Posterior vena cava (tissue), 2 donors: ENCODE measurements at places on chromosomes 2 and 18.

DNA sequence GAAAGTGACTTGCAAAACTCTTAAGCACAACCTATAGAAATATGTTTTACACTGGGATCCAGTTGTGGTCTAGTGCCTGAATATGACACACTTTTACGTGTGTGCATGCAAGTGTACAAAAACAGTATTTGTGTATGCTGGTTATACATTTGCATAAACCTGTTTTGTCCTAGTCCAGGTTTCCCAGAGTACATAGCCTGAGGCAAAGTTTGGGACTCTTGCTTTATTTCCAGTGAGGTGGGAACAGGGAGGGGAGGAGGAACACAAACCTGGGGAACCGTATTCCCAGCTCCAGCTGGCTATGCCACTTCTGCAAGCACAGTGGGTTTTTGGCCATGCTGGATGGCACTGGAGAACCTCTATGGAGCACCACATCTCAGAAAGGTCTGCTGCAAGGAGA lies 481.1 kb upstream of the HS6ST1 start:
- no peak for DNase-seq

DNA sequence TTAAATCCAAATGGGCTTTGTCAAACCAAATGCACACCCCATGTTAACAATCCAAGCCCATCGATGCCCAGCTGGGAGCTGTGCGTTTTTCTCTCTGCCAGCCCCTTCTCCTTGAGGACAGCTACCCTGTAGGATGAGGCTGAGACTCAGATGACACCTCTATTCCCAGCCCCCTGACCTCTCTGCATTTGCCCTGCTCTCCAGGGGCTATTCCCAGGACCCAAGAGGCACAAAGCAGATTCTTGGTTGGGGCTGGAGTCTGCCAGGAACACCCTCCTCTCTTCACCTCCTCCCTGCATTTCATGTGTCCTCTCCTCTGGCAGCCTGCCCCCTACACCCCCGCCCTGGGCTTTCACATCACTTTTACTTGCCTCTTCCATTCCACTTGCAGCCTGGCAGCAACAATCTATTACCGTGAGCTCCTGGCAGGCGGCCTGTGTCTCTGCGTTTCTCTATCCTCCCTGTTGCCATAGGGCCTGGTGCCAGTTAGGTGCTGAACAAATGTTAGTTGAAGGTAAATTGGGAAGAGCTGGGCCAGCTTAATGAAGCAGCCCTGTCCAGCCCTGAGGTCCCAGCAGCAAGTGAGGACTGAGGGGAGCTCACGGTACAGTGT lies 51.8 kb downstream of the ADD2 start:
- DNase-seq: no peak

- no peak for DNase-seq
These were observed 76.3 kb upstream of the SEC11C start for GRCh38 chr18:59063300-59063906.

GRCh38 chr2:112646102-112646719 lies 472 bp downstream of the SLC20A1 start:
- DNase-seq: peak; percentile 82

GRCh38 chr18:21444465-21445212 lies 155.9 kb downstream of the ESCO1 start:
- DNase-seq: no peak

DNA sequence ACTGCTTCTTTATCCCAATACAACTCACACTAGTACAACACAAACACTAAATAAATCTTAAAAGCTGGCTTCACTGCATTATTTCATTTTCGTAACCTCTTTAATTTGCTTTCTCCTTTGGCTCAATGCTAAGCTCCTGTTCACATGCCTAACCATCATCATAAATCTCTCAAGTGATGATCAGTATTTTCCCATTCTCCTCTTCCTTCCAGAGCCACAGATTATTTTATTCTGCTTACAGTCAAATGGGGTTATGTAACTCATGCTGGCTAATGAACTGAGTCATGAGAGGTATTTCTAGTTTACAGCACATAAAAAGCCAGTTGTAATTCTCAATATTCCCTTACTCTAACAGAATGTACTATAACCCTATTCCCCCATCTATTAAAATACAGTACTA lies 350.4 kb upstream of the ZC3H15 start:
- no peak for DNase-seq

GRCh38 chr2:60857056-60857455 lies 24.3 kb upstream of the REL start:
- no peak for DNase-seq

DNA sequence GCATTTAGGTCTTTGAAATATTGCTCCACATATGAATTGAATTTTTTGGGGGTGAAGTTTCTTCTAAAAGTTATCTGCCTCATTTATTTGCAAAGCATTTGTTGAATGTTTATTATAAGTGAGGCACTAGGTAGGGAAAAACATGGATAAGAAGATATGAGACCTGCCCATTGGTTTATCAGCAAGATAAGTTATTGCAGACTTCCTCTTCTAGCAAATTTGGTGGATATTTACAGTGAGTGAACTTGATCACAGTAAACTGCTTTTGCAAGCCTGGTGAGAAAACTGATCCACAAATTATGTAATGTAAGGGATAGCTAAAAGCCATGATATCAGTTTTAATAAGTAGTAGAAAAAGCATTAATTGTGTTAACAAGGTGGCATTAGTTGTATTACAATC lies 364.8 kb downstream of the SOCS6 start:
- DNase-seq: no peak

- DNase-seq: no peak
These were observed 736.0 kb upstream of the CELF4 start for GRCh38 chr18:38301621-38302020.

DNA sequence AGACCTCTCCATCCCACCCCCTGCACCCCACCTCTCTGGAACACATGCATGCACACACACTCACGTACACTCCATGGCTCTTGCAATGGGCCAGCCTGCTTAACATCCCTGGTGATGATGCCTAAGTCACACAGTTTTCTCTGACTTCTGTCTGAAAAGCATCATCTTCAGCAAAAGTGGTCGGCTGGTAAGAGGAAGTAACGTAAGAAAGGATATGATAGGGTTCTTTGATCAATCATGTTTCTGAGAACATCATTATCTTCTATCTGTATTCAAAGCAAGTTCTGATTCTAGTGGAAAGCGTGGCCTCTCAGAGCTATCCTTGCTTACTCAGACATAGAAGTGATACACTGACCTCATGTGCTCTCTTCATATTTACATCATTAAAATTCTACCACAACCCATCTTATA lies 11.4 kb upstream of the NDUFV2 start:
- no peak for DNase-seq

DNA sequence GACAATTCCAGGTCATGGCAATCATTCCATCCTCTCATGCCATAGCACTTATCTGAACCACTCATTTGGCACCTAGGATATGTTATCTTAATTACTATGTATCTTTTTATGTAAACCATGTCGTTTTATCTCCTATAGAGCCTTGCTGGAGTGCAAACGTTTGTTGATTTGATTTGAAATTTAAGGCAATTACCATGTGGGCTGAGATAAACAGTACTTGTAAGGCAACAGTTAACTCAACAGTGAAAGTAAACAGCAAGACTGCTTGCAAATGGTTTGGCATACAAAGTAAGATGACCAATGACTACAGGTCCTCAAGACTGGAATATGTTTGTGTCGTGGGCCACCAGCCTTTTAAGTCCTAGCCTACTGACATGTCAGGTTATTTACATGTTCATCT lies 133.7 kb upstream of the ZFP36L2 start:
- DNase-seq: no peak

- no peak for DNase-seq
These were observed 3.1 kb upstream of the FAM171B start for GRCh38 chr2:186690786-186691185.

GRCh38 chr2:66569321-66569851 lies 134.5 kb downstream of the MEIS1 start:
- DNase-seq: no peak

GRCh38 chr2:234989183-234989701 lies 37.4 kb downstream of the SH3BP4 start:
- DNase-seq: peak; percentile 95

GRCh38 chr2:39124746-39125057 lies 3.9 kb upstream of the SOS1 start:
- DNase-seq: no peak

- no peak for DNase-seq
These were observed 1207.8 kb upstream of the FAM98A start for GRCh38 chr2:34806891-34807290.

GRCh38 chr2:83970217-83970929 lies 488.7 kb downstream of the SUCLG1 start:
- no peak for DNase-seq

- DNase-seq: no peak
These were observed 636.9 kb downstream of the PLCL1 start for GRCh38 chr2:198441246-198441645.

- no peak for DNase-seq
These were observed 62.7 kb upstream of the GALNT5 start for GRCh38 chr2:157194844-157195243.

- DNase-seq: peak; percentile 68
These were observed 69.5 kb upstream of the HDAC4 start for GRCh38 chr2:239470151-239470900.

DNA sequence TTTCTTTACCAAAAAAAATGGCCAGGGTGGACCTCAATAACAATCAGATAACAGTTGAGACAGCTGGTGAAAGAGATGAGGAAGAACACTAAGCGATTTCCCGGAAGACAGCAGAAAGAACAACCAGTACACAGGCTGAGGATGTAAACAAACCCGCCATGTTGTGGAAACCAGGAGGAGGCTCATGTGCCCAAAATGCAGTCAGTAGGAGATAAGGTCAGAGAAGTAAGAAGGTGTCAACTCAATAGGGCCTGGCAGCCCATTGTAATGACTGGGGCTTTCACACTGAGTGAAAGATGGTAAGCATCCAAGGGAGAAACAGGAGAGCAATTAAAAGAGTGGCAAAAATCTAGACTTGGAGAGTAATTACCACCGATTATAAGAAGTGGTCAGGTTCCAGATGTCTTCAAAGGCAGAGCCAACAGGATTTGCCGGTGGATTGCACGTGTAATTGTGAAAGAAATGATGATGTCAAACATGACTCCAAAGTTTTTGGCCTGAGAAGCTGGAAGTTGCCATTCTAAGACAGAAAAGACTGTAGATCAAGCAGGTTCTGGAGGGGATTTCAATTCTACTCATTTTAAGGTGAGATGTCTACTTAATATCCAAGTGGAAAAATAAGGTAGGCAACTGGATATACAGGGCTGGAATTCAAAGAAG lies 77.7 kb upstream of the CYP1B1 start:
- no peak for DNase-seq
